ENCODE measurements at places on chromosomes 6 and 20.
A peak's percentile ranks its signal among the peaks of the same experiment; 100 is the strongest.

DNA sequence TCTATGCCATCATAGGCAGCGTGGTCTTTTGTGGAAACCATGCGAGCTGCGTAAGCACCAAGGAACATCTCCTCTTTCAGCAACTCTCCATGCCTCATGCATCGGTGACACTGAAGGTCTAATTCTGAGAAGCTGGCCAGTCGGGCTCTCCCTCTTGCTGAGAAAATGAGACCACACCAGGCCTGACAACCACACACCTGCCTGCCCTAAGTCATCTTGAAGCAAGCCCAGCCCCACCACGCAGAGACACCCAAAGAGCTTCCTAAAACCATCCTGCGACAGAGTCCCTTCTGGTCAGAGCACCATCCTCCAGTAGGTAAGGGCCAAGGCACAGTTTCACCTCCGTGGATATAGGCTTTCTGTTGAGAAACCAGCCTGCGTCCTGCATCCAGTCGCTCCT lies 26.6 kb downstream of the PREX1 start:
- DNase-seq: no peak

DNA sequence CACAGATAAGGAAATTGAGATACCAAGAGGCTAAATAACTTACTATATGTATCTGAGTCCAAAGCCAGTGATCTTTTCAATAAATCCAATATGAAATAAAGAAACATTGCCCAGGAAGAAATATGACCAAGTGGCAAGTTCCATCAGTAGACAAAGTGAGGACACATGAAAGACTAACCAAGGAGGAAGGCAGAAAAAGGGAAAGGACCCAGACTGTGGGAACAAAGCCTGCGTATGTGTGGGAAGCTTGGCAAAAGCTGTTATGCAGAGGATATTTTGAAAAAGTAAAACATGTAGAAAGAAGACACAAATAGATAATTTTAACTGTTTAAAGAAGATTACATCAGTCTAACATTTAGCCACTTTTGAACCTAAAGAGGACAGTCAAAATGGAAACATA lies 264.4 kb upstream of the PRDM1 start:
- DNase-seq: no peak

DNA sequence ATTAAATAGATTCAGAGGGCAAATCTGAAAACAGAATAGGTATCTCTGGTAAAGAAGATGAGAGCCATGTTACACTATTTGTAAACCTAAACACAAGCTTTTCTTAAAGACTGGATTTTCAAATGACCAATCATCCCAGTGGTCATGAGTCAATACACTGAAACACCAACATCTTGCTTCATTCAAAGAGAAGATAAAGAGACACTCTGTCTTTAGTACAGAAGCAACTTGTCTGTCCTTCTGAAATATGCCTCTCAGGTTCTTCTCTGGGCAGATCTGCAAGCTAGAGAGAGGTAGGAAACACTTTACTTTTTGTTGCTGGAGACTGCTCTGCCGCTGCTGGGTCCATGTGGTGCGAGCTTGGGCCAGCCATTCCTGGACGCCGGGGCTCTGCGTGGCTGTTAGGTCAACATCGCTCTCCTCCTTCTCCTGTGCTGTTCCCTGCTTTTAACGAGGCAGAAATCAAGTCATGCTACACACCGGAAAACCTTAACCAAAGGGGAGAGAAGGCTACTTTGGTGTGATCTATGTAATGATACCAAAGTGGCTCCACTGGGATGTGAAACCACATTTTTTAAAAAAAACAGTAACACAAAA lies 368.2 kb downstream of the SYNE1 start:
- DNase-seq: no peak

- peak; percentile 45 for DNase-seq
These were observed 35.7 kb upstream of the ZMYND8 start for GRCh38 chr20:47392015-47392720.

GRCh38 chr6:91608428-91608827 lies 1021.6 kb upstream of the MAP3K7 start:
- no peak for DNase-seq

DNA sequence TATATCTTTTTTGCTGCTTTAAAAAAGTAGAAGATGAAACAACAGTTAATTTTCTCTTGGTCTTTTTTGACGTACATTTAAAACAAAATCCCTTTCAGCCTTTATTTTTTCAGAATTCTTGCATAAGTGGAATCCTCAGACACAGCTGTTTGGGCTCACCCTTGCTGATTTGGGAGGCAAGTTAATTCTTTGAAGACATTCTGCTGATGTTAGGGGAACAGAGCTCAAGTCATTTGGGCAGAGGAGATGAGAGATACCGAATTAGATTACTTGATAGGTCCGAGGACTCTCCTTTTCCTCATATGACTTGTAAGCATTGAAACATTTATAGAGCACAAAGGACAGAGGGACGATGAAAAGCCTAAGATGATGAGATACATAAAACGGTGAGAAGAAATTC lies 567.9 kb upstream of the CITED2 start:
- no peak for DNase-seq

DNA sequence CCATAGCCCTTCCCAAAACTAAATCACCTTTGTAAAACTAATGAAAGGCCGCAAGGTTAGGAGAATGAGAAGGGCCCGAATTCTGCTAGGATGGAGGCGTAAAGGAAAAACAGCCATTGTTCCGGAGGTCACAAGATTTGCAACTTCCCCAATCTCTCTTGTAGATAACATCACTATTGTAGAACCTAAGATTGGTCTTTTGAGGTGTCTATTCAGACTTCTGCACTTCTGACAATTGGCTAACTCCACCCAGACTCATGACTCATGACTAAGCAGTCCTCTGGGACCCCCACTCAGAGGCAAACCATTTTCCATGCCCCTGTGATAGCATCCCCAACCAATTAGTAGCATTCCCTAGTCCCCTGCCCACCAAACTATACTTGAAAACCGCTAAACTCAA lies 210.5 kb upstream of the SHLD1 start:
- no peak for DNase-seq

DNA sequence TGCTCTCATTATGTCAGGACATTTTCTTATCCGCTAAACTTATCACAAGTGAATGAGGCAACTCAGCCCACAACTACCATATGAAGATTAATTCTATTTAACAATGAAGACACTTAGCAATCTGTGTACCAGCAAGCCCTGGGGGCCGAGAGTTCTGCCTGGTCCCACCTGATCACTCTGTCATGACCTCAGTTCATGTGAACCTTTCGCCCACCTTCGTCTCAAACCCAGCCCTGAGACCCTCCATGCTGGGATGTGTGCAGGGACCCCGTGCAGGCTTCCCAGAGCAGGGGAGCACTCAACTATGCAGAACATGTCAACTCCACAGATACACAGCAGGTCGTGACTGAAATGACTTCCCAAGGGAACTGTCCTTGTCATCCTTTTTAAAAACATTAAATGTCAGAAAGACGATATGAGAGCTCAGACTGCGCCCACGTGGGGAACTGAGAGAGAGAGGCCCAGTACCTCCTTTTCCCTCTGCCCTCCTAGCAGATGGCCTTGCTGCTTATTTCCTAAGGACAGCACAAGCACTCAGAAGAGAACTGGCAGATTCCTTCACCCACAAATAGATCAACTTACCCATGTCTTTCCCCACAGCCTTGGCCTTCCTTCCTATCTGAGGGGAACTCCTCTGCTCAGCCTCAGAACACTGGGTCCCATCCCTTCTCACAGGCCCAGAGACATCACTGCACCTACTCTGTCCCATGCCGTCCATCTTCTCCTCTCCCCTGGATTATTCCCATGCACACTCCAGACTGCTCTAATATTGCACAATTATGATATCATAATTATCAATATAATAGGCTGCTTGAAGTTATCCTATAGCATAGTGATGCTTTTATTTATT lies 11.5 kb downstream of the ABHD12 start:
- DNase-seq: no peak

GRCh38 chr20:41509316-41510200 lies 108.6 kb downstream of the CHD6 start:
- DNase-seq: no peak

- peak; percentile 88 for DNase-seq
These were observed at the start of gene SLC22A23 for GRCh38 chr6:3456898-3457709. Gene SLC22A23 (minus strand): TSS chr6:3457050. CDS start chr6:3456559, 491 bp downstream.

Data from HEK293T (cell line).